Stimulated activated CD4-positive, alpha-beta T cell treated with anti-CD3 and anti-CD28 coated beads, Interleukin-4, amount 100 ng/mL, for 24 hours (primary cell): ENCODE measurements at places on chromosomes 5 and 9.
A peak's percentile ranks its signal among the peaks of the same experiment; 100 is the strongest.

- DNase-seq, result no peak
Measured at GRCh38 chr5:125244531-125244930, 498.1 kb upstream of the ZNF608 start.

GRCh38 chr5:149892594-149892993, 52.0 kb downstream of the PDE6A start:
- DNase-seq, result no peak

DNA sequence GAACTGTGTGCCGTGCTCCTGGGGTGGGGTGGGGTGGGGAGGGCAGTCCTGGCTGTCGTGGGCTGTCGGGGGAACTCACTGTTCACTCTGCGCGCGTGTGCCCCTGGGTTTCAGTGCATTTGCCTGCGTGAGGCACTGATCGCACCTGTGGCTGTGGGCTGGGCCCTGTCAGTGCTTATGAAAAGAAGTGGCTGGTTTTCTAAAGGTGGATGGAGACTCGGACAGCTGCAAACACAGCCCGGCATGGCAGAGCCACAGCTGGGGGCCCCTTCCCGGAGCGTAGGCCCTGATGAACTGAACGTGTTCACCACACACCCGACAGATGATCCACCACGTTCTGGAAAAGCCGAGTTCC, 42.7 kb downstream of the NKD2 start:
- no peak for DNase-seq

GRCh38 chr5:112275671-112276070, 143.4 kb downstream of the EPB41L4A start:
- DNase-seq, result no peak

DNA sequence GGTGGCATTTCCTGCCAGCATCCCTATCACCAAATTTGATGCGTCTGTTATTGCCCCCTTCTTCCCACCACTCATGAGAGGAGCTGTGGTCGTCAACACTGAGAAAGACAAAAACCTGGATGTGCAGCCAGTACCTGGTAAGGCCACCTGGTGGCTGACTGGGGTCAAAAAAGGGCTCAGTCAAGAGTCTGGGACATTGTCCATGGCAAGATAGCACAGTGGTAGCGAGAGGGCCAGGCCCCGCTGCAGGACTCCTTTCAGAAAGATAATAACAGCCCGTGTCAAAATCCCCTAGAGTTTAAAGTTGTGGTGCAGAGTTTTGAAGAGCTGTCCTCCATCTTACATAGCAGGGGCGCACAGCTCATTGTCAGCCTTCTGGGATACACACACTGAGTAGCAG, 40.8 kb downstream of the CSF1R start:
- no peak for DNase-seq

GRCh38 chr5:95718203-95718602, 12.9 kb upstream of the RHOBTB3 start:
- DNase-seq, result peak; percentile 28

DNA sequence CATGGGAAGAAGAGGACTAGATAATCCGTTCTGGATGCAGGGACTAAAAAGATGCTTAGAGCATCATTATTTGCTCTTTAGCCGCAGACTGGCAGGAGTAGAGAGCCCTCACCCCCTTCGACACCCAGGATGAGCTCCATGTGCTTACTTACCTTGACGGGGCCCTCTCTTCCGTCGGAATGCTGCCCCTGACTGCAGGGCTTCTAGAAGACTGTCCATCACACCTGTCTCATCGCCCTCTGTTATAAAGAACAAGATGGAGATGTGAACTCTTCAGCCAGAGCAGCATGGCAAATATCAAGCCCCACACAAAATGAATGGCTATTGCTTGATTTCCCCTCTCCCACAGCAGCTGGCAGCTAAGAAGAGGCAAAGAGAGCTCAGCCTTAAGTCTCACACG, 35.1 kb downstream of the PCDHGC5 start:
- DNase-seq, result no peak

DNA sequence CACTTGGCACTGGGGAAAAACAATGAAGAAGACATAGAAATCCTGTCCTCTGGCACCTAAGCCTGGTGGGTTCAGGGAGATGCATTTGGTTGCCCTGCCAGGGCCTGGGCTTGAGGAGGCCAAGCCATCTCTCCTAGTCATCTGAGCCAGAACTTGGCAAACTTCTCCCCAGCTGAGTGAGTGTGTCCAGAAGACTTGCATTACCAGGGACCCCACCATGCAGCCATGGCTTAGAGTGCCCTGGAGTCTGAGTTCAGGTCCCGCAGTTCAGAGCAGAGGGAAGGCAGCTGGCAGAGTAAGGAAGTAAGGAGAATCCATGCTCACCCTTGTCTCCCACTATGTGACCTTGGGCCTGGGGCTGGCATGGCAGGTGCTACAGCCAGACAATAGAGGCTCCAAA, 37.4 kb upstream of the FCN1 start:
- DNase-seq, result no peak

- no peak for DNase-seq
Measured at GRCh38 chr5:10471677-10472076, 30.0 kb downstream of the ROPN1L start.

- no peak for DNase-seq
Measured at GRCh38 chr9:118522093-118523028, 818.2 kb downstream of the TLR4 start.

DNA sequence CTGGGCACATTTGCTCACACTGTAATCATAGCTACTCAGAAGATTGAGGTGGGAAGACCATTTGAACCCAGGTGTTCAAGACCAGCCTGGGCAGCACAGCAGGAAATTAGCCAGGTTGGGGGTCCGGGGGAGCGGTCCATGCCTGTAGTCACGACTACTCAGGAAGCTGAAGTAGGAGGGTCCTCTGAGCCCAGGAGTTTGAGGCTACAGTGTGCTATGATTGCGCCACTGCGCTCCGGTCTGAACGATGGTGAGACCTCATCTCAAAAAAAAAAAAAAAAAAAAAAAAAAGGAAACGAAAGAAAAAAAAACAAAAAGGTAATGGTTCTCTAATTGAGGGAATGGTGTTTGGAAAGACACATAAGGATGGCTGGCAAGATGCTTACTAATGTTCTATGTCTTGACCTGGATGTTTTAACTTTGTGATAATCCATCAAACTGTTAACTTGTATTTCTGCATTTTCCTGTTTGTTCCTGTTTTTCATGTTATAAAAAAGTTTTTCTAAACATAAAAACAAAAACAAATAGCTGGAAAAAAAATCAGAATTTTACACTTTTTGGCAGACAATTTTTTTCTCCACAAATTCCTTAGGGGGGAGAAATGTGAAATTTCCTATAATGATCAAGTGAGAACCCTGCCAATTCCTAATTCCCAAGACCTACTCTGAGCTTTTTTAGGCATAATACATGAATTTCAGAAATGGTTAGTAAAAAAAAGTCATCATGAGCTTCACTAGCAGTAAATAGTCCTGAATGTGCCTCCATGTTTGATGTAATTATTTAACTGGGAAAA, 96.9 kb downstream of the DENND1A start:
- DNase-seq, result no peak

GRCh38 chr5:76283670-76284069, 119.4 kb upstream of the IQGAP2 start:
- DNase-seq, result no peak

DNA sequence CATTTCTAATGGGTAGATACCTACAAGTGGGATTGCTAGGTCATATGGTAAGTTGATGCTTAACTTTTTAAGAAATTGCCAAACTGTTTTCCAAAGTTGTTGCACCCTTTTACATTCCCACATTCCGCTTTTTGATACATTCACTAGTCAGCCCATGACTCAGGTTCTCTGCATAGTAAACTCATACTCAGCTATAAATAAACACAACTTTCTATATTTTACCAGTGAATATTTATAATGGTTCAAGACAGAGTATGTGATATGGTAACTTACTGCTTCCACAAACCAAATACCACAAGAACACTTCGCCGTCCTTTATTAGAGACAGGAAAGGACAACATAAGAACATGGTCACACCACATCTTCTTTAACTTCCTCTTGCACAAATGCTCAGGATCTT, 54.0 kb downstream of the PLPP1 start:
- DNase-seq, result no peak

- DNase-seq, result no peak
Measured at GRCh38 chr9:92730897-92731296, 33.7 kb downstream of the BICD2 start.

- DNase-seq, result no peak
Measured at GRCh38 chr5:64100203-64100602, 65.4 kb upstream of the RNF180 start.

DNA sequence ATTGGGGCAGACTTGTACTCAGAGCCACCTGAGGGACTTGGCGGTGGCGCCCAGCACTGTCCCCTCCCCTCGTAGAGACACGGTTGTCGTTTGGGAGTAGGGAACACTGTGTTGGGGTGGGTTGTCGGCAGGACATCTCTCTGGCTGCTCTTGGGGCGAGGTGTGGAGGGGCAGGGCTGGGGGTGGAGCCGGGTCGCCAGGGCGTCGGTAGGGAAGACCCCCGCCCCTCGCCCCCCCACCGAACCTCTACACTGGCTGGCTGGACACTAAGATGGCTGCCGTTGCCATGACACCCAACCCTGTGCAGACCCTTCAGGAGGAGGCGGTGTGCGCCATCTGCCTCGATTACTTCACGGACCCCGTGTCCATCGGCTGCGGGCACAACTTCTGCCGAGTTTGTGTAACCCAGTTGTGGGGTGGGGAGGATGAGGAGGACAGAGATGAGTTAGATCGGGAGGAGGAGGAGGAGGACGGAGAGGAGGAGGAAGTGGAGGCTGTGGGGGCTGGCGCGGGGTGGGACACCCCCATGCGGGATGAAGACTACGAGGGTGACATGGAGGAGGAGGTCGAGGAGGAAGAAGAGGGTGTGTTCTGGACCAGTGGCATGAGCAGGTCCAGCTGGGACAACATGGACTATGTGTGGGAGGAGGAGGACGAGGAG, 778 bp downstream of the TRIM41 start:
- DNase-seq, result peak; percentile 54

DNA sequence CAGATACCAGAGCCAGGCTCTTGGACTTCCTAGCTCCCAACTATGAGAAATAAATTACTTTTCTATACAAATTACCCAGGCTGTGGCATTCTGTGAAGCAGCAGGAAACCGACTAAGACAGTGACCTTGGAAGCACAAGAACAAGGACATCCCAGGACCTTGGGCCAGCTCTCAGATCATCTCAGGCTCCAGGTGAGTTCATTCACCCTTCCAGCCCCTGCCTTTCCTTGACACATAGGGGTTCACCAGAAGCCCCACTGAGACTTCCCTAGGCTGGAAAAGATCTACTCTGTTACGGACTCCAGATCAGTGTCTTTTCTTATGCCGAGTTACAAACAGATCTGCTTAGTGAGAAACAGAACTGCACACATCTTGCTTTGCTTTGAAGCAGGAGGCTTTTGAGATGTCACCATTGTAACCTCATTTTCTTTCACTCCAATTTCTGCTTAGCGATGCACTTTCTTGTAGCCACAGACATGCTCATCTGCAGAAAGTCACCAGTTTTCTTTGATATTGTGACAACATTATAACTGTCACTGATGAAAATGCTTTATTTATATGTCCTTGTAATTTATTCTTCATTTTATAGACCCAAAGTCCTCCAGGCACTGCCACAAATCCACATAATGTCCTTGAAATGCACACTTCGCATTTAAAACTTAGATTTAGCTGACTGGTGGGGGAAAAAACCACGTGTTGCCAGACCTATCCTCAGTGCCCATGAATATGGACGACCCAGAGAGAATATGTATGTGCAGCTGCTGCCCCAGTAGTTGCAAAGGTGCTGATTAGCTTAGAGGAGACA, 8.1 kb downstream of the CD180 start:
- DNase-seq, result no peak

GRCh38 chr5:151779531-151780125, 7.9 kb downstream of the G3BP1 start:
- no peak for DNase-seq

- no peak for DNase-seq
Measured at GRCh38 chr9:133813749-133814585, 75.8 kb upstream of the SARDH start.

- DNase-seq, result no peak
Measured at GRCh38 chr5:137216976-137217598, 282.0 kb downstream of the SPOCK1 start.

GRCh38 chr5:21823076-21823574, 1030.0 kb downstream of the CDH12 start:
- no peak for DNase-seq

DNA sequence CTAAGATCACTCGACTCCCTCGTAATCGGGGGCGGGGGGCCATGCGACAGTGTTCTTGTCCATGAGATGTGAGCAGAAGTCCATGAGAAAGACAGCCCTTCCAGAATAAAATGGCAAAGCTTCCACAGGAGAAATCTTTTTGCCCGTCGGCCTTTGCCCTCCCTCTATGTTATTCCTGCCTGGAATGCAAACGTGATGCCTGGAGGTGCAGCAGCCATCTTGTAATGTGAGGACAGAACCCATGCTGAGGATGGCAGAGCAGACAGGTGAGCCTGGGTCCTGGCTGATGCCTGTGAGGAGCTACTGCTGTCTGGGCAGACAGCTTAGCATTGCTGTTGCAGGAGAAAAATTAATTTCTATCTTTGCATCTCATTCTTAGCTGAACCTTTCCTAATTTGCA, 17.2 kb downstream of the MED10 start:
- no peak for DNase-seq

GRCh38 chr9:68894502-68894901, 119.4 kb downstream of the PRKACG start:
- no peak for DNase-seq

DNA sequence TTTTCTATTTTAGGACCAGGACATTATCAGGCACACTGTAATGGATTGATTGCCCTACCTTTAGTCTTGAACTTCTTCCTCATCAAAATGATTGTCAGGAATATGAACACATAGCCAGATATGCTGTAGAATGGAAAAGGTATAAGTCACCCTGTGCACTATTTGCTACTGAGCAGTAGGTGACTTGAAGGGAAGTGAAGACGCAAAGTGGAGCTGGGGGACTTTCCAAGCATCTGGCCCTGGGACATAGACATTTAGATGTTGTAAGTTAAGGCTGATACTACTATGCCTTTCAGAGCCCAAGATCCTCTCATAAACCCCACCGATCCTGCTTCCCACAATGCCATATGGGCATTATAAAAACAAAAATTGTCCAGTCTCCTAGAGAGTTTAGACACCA, 174.5 kb downstream of the DOCK8 start:
- DNase-seq, result no peak

DNA sequence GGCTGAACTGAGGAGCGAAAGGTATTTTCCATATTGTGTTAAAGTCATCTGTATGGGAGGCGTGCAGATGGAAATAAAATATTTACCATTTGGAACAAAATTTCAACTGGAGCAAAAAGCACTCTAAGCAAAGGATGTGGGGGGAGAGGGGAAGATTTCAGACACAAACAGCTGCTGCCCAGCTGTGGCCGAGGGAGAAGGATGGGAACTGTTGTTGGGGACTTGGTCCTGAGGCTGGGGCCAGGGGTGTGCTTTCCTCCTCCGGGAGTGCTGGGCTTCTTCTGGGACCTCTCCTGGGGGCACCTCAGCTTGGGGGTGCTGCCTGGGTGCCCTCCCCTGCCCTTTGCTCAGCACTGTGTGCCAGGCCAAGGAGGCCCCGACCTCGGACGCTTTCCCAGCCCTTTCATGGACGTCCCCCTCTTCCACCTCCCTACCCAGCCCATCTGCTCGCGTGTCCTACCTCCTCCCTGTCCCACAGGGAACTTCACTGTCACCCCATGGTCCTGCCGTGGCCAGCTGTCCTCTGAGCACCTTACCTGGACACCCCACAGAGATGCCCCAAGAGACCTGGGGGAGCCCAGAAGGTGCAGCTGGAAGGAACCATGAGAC, 101.9 kb upstream of the COL5A1 start:
- DNase-seq, result no peak

GRCh38 chr9:126428534-126429175, 102.0 kb downstream of the MVB12B start:
- DNase-seq, result no peak

- DNase-seq, result no peak
Measured at GRCh38 chr5:104456122-104456521, 893.5 kb upstream of the NUDT12 start.

GRCh38 chr9:89605465-89606048, 745 bp downstream of the GADD45G start:
- DNase-seq, result peak; percentile 68
